ENCODE measurements at places on chromosomes 4 and X.
A peak's percentile ranks its signal among the peaks of the same experiment; 100 is the strongest.

GRCh38 chr4:86496094-86497080, 97.7 kb upstream of the PTPN13 start:
- DNase-seq = no peak

DNA sequence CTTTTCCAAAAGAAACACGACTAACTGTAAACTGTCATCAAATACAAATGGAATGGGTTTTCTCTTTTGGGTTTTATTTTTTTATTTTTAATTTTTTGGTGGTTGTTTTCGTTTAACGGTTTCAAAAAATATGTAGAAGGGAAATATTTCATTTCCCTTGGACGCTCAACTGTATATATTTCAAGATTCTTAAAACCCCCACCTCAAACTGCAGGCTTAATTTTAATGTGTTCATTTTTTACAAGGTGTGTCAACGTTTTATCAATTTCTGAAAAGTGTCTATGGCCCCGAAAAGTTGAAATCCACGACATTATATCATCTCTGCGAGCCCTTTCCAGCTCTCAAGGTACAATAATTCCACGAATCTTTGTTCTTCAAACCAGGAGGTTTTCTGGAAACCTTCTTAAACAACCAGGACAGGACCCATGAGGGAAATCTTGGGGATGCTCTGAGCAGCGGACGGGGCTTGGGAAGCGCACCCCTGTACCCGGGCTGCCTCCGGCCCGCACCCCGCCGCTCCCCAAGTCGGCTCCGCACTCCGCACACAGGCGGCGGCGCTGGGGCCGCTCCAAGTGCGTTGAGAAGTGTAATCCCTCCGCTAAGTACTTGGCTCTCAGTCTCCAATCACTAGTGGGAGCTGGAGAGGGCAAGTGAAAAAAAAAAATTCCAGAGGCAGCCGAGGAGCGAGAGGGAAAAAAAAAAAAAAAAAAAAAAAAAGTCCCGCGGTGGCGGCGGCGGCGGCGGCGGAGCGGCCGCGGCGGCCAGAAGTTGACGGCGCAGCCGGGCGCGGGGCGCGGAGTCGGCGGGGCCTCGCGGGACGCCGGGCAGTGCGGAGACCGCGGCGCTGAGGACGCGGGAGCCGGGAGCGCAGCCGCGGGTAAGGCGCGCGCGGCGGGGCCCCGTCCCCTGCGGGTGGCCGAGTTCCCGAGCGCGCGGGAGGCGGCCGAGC, at the start of gene BMPR1B:
BMPR1B (plus strand) TSS at position 764 of the 949 bp plus-strand sequence. CDS start 346,470 bp downstream, outside the sequence.
- peak; percentile 68 for DNase-seq

- DNase-seq = no peak
Observed at GRCh38 chr4:184352891-184353290, 121.5 kb downstream of the IRF2 start.

DNA sequence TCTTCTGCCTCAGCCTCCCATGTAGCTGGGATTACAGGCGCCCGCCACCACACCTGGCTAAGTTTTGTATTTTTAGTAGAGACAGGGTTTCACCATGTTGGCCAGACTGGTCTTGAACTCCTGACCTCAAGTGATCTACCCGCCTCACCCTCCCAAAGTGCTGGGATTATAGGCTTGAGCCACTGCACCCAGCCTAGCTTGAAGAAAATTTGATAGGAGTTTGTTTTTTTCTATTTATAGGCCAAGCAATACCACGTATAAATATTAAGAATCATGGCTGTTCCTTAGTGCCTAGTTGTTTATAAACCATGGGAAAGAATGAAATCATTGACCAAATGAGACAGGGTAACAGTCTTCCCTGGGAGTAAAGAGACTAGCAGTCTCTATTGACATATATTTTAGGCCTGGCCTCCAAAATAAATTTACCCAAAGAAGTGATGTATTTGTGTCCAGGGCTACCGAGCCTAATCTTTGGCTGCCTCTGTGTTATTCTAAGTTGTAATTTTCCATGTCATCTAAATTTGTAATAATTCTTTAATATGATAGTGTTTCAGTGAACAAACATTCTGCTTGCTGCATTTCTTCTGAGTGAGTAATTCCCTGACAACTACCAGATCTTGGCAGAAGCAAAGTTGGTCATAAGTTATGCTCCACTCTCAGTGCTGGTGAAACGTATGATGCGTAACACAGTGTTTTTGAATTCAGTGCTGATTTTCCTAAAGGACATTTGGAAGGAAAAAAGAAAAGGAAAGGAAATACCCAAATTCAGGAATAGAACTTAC, 10.3 kb downstream of the PKD2 start:
- DNase-seq = no peak

GRCh38 chr4:143281507-143282190, 55.0 kb upstream of the GAB1 start:
- DNase-seq = no peak

DNA sequence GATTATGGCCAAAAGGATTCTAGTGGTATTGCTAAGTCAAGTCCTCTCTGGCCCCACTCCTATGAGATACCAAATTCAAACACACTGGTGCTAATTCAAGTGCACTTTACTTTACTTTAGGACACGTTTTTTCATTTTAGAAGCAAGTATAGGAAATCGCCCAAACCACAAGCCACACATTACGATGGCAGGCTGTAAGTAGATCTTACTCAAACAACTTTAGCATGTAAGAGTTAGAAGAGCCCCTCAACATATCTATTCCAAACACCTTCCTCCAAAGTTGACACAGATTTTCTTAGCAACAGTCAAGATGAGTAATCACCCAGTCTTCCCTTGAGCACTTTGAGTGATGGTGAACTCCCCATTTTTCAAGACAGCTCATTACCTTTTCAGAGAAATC, 43.6 kb downstream of the DRD5 start:
- no peak for DNase-seq

GRCh38 chr4:951186-951585, 18.9 kb downstream of the TMEM175 start:
- DNase-seq = no peak

DNA sequence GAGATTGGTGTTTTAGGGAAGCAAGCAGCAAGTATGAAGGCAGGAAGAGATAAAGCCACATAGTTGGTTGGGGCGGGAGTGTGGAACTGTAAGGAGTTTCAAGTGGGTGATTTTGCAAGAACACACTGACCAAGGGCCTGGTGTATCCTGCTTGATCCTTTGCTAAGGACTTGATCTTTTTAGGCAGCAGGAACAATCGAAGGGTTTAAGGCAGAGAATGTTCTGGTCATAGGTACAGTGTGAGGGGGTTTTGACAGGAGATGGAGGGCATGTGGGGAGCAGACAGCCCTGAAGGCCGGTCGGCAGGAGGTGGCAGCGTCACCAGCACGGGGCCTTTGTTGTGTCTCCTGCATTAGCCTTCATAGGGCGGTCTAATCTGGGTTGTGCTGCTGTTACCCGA, 54.7 kb downstream of the FAM193A start:
- no peak for DNase-seq

DNA sequence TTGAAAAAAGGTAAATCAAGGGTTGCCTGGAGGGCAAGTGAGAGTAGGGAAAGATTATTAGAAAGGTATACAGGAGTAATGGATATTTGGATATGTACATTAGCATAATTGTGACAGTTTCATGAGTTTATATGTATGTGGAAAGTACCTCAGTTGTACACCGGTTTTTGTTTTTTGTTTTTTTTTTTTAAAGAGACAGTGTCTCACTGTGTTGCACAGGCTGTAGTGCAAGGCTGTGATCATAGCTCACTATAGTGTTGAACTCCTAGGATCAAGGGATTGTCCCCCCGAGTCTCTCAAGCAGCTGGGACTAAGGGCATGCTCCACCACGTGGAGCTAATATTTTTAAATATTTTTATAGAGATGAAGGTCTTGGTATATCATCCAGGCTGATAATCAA, 15.3 kb upstream of the HPGD start:
- no peak for DNase-seq

GRCh38 chrX:26925088-26925487, 538.1 kb downstream of the PPP4R3C start:
- DNase-seq = no peak

GRCh38 chrX:115459883-115460880, 100.8 kb upstream of the PLS3 start:
- DNase-seq = peak; percentile 24

DNA sequence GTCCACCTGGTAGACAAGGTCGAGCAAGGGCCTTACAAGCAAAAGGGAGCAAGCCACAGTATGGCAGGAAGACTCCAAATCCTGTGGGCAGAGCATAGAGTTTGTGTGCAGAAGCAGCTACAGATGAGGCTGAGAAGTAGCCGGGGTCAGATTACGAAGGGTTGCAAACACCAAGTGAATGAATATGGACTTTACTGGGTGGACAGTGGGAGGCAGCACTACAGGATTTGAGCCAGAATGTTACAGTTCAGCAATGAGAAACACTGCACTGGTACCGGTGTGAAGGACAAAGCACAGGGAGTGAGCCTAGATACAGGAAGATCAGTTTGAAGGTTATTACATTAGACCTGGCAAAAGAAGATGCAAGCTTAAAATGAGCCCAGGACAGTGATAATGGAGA, 46.1 kb upstream of the HOPX start:
- DNase-seq = no peak

DNA sequence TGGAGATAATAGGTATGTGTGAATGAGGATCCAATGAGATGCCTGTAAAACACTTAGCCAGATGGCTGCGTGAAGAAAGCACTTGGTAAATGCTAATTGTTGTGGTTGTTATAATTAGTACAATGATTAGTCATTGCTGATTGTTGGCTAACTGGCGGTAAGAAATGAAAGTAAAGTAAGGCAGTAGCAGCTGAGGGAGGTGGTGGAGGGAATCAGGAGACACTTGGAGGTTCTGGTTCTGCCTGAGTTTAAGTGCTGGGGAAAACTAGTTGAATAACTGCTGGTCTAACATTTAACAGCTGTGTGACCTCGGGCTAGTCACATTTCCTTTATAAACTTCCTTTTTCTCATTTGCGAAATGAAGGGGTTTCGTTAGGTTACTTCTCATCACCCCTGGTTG, 30.9 kb downstream of the CD38 start:
- no peak for DNase-seq

DNA sequence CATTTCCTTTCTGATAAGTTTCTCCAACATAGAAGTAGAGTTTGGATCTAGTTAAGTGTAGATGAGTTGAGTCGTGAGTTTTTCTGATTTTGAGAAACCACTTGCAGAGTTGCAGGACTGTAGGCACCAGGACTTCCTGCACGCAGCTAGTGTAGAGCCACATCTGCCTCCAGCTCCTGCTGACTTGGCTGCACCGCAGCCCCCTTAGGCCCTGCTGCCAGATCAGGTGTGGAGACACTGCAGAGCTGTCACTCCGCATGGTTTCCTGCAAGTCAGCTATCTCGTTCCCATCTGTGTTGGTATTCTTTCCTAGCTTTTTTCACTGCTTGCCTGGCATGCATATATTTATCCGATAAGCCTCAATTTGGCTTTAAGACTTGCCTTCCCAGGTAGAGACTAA, 48.9 kb downstream of the PCDH7 start:
- DNase-seq = no peak

GRCh38 chr4:106473515-106473914, 104.9 kb upstream of the GIMD1 start:
- DNase-seq = no peak

GRCh38 chr4:13918991-13919441, 291.5 kb upstream of the BOD1L1 start:
- DNase-seq = peak; percentile 14

- no peak for DNase-seq
Observed at GRCh38 chr4:154643493-154643892, 31.0 kb upstream of the FGG start.

DNA sequence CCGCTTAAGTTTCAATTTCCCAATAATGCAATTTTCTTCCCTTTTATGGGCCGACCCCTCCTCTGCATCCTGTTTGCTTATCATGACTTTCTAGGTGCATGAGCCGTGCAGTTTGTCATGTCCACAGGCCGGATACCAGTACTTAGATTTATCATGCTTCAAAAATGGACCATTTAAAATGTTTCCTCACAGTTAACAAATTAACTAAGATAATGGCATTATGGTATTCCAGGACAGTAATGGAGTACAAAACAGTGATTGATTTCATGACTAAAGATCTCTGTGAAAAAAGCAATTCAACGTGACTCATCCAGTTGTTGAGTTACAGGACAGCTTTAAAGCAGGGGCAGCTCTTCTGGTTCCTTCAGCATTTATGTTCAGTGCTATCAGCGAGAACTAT, 23.0 kb downstream of the SNX25 start:
- no peak for DNase-seq

GRCh38 chr4:176791591-176792325, 964 bp downstream of the VEGFC start:
- DNase-seq = peak; percentile 63

- DNase-seq = no peak
Observed at GRCh38 chr4:36133658-36134057, 110.7 kb downstream of the ARAP2 start.

DNA sequence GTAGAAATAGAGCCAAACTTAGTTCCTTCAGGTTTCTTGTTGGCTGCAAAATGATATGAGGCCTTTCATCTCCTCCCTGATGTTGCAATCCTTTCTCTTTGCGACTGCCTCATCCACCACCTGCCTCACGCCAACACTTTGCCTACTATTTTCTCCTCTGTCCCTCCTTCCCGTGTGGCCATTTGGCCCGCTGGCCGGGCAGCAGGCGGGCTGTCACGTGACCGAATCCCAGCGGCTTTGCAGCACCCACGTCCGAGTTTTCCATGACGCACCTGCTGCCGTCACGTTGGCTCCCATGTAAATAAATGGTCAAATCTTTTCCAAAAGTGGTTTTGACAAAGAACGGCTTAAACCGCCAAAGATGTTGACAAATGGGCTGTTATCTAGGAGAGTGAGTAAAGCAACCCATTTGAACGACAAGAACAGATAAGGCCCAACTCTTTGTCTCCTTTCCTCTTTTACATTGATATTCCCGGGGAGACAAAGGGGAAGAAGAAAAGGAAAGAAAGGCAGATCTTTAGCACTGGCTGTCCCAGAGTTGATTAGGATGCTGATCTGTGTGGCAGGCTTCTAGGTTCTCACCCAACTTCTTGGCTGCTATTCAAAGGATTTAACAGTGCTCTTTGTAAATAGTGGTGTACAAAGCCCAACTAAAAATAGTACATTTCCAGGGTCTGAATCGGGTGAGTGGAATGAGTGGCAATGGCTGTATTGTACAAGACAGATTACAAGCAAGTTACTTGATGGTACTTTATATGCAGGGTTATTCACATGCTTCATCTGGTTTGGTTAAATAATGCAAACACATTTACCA, 174.2 kb upstream of the JADE1 start:
- no peak for DNase-seq

GRCh38 chr4:22500831-22501714, 14.8 kb downstream of the ADGRA3 start:
- DNase-seq = no peak

DNA sequence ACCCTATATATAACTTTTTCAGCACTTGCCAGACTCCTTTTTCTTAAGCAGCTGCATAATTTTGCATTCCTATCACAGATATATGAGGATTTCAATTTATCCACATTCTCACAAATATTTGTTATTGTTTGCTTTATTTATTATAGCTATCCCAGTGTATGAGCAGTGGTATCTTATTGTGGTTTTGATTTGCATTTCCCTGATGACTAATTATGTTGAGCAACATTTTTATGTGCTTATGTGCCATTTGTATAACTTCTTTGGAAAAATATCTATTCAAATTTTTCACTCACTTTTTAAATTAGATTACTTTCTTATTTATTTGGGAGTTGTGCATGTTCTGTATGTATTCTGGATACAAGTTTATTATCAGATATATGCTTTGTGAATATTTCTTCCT, 361.9 kb downstream of the KCTD8 start:
- DNase-seq = no peak

- DNase-seq = no peak
Observed at GRCh38 chrX:586351-586750, 44.2 kb upstream of the SHOX start.

GRCh38 chr4:69467797-69468196, 27.9 kb downstream of the UGT2B4 start:
- DNase-seq = no peak

- peak; percentile 45 for DNase-seq
Observed at GRCh38 chr4:23904639-23905071, 14.8 kb upstream of the PPARGC1A start.
